Stimulated activated CD4-positive, alpha-beta T cell treated with anti-CD3 and anti-CD28 coated beads, TNF-alpha, amount 100 ng/mL, for 24 hours (primary cell): ENCODE measurements at places on chromosomes 11 and 22.

DNA sequence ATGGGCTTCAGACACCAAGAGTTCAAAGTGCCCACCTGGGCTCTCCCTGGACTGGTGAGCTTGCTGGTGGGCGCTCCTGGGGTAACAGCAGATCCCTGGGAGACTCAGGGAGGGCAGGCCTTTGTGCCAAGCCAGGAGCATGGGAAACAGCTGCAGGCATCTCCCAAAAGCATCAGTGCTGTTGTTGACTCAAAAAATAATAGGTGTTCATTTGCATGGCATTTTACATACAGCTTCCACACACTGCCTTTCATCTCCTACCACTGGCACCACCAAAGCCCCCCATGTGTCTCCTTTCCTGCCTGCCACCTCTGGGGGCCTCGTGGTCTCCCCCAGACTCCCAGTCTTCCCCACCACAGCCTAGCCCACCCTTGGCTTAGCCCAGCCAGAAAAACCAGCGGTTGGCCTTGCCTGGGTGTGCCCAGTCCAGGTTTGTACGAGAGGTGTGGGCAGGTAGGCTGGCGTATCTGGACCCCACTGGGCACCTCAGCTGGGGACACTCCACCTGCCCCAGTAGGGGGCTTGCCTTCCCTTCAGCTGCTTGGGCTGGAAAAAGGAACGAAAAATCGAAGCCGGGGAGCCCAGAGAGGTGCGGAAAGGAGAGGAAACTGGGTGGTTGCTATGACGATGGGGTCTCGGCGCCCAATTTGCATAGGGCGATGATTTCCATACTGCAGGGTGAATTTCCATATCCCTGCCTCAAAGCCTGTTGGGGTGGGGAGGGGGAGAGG, 15.0 kb downstream of the POU2F3 start:
- DNase-seq: no peak

GRCh38 chr11:1473786-1474185, 12.8 kb downstream of the MOB2 start:
- DNase-seq: no peak

- no peak for DNase-seq
These were observed 94.6 kb upstream of the OR9G4 start for GRCh38 chr11:56842814-56843794.

GRCh38 chr22:30235687-30236170, 10.8 kb downstream of the LIF start:
- no peak for DNase-seq

GRCh38 chr11:131767421-131767820, 397.0 kb downstream of the NTM start:
- DNase-seq: no peak

DNA sequence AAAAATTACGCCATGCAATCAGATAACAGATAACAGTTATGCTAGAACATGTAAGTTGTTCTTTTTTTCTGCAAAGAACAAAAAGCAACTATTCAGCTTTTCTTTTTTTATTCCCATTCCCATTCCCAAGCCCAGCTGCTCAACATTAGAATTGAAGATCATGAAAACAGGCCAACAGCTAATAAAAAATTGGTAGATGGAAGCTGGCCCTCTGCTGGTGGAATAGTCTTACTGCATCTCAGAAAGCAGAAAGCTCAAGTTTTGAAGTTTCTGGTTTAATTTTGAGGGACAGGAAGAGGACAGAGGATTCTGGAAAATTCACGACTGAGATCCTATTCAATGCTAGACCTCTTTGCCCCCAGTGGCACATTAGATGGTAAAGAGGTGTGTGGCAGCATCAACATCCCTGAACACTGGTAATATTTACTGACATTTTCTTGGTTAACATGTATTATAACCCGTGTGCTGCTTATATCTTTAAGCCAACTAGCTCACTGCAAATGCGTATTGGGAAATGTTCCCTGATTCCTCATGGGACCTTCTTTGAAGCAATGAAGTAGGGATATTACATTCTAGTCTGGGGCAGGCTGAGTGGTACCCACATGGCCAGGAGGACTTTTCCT, 591.2 kb downstream of the OPCML start:
- DNase-seq: no peak

DNA sequence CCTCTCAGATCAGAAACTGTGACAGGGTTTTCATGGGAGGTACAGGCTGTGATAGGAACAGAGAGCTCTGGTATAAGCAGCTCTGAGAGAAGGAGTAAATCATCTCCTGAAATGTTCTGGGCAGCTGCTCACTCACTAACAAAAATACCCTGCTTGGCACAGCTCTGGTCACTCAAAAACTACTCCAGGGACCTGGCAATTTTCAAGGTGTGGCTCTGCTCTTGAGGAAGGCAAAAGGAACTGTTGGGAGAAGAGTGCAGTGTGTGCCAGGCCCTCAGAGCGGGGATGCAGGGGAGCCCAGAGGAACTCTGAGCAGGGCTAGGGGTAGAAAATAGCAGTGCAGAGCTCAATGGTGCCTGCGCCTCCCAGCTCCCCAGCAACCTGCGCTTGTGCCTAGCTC, 180.5 kb upstream of the ZBED5 start:
- DNase-seq: no peak

DNA sequence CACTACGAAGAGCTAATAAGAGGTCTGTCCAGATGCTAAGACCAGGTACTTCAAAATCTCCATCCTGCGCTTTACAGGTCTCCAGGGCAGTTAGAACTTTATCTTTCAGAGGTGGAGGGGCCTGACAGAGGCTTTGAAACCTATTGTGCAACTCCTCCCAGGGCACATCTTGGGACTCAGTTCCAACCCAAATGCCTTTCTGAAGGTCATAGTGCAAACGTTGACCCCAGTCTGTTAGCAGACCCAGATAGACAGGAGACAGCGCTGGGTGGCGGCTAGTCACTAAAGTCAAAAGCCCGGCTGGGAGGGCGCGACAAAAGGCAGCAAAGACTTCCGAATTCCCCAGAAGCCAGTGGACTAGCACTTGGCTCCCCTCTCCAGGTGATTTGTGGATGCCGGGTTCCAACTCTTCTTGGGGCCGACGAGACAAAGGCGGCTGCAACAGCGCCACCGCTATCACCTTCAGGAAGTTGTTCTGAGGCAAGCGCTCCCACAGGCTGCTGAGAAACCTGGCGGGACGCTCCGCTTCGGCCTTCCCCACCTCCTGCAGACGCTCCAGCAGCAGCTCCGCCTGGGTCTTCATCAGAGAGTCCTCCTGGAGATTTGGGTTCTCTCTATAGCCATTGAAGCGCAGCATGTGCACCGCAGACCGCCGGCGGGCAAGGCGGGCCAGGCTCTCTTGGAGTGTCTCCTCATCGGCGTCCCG, 728 bp downstream of the FANCF start:
- DNase-seq: peak; percentile 43
